ENCODE measurements at places on chromosomes 2 and 18.

DNA sequence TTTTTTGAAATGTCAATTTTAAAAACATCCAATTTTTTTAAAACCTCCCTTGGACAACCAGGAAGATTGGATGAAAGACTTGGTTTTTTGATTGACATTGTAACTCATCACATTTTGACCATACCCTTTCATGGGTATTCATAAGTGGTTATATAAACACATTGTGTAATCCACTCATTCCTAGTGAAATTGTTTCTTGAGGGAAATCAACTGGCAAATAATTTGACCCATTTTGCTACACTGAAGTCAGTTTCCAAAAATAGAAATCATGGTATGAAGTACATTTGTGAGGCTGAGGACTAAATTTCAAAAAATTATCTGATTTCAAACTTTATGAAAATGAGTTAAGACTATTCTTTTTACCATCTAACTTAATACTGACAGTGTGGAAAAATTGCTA is 31.5 kb downstream of the FBXO48 start:
- DNase-seq = no peak

- no peak for DNase-seq
Measured at GRCh38 chr2:72008608-72009007, 139.1 kb downstream of the CYP26B1 start.

DNA sequence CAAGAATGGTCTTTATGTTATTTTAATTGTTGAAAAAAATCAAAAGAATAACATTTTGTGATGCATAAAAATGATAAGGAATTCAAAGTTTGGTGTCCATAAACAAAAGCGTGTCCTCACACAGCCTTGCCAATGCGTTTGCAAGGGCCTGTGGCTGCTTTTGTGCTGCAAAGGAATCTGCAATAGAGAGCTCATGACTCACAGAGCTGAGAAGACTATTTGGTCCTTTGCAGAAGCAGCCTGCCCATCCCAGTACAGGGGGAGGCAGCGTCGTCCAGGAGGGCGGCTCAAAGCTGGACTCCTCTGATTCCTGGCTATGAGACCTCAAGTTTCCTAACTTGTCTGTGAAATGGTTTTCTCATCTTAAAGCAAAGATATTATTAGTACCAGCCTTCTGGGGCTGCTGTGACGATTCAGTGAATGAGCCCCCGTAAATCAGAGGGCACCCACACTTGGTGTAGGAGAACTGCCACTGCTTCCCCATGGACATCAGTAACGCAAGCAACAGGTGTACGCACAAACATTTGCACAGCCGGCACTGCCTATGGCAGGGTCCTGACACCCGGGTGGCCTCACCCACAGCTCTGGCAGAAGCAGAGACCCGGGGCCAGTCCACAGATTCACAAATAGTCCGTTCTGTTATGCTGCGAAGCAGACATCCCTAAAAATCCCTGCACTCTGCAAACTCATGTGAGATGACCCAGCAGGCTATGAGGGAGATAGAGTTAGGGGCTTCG is 70.6 kb upstream of the ASAP2 start:
- DNase-seq = no peak

DNA sequence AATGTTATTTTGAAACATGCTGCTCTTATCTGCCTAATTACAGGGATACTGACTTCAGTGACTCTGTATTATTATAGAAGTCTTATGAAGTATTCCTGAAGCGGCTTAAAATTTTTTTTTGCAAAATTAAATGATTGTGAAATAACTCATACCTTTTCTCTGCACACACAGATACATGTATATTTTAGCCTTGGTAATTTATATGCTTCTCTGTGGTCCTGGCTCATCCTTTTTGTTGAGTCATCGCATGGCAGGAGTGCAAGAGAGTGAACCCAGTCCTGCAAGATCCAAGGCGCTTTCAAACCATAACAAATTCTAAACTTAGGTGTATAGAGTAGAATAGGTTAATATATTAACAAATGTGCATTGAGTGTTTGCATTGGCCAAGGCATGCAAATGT is 8.6 kb downstream of the CCNT2 start:
- no peak for DNase-seq

GRCh38 chr18:69684789-69685188 is 262.9 kb downstream of the CD226 start:
- no peak for DNase-seq

DNA sequence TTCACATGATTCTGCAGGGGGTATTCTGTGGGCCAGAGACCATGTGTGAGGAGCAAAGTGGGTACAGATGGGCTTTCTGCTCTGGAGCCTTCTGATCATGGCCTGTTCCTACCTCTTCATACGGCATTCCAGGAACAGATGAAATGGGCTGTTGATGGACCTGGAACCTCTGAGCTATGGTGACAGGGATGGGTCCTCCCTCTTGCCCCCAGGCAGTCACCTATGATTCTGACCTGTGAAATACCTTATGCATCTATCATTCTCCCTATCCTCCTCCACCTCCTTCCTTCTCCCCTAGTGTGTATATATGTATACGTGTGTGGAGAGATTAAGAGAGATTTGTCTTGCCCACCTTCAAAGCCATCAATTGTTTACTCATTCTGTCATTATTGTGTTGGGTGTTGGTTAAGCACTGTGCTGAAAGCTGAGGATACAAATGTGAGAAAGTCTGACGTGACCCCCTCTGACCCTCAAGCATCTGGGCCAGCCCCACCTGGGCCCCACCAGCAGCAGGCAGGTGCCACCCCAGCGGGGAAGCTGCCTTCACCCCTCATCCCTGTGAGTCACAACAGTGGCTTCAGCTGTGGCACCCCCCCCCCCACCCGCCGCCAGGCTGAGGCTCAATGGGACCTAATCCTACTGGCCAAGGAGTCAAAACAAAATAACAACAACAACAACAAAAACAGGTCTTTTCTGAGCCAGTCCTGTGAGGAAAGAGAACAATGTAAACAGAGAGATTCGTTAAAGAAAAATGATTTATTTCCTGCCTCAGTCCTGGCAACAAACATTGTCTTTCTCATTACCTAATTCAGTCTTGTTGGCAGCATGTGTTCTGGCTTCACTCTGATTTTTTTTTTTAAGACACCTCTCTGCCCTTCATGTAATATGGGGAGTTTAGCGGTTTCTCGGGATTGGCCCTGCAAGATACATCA is 103.8 kb upstream of the CDC42EP3 start:
- DNase-seq = no peak

DNA sequence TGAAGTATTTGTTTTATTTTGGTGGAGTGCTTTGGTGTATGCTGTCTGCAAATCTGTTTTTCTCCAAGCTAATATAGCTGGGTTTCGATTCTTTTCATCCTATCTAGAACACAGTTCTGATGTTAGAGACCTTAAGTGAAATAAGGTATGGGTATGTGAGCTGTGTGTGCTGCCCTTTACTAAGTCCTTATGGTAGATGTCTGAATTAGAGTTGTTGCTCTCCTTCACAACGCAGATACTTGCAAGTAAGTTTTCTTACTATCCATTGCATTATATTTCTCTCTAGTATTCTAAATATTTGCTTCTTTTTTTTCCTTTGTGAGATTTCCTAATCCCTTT is 38.6 kb downstream of the AGFG1 start:
- DNase-seq = no peak

GRCh38 chr18:45463451-45463850 is 151.8 kb upstream of the SLC14A2 start:
- no peak for DNase-seq

DNA sequence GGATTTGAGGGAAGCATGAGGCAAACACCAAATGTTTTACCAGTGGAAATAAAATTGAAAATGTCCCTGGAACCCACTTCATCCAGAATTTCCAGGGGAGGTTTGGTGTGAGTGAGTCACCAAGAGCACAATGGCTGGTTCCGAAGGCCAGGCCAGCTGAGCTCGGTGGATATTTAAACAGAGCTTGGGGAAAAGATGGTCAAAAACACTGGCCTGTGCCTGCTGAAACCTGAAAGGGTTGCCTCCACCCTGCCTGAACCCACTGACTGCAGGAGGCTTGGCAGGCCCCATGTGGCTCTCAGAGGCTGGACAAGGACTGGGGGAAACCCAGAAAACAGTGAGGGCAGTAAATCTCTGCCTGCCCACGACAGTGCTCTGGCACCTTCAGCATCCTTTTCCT is 93.9 kb downstream of the TTC32 start:
- DNase-seq = no peak

DNA sequence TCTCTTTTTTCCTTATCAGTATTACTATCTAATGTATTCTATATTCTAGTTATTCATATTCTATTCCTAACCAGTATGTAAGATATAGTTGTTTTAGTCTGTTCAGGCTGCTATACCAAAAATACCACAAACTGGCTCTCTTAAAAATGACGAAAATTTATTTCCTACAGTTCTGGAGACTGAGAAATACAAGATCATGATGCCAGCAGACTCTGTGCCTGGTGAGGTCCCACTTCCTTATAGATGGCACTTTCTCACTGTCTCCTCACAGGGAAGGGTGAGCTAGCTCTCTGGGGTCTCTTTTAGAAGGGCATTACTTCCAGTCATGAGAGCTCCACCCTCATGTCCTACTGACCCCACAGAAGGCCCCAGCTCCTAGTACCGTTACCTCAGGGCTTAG is 4.8 kb upstream of the ARHGAP15 start:
- DNase-seq = no peak

DNA sequence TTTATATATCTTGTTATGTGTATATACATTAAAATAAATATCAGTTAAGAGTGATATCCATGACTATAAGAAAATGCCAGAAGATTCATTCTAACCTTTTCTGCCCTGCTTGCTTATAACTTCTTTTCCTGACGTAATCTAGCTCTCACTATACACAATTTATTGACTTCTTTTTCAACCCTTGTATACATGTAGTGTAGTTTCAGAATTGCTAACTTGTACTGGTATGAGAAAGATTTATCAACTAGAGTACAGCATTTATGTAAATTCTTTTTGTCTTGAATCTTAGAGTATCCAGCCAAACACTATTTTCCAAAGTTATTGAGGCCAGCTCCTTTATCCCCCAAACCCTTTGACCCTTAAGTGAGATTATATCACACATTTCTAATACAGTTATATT is 798.0 kb upstream of the RAB6C start:
- no peak for DNase-seq

DNA sequence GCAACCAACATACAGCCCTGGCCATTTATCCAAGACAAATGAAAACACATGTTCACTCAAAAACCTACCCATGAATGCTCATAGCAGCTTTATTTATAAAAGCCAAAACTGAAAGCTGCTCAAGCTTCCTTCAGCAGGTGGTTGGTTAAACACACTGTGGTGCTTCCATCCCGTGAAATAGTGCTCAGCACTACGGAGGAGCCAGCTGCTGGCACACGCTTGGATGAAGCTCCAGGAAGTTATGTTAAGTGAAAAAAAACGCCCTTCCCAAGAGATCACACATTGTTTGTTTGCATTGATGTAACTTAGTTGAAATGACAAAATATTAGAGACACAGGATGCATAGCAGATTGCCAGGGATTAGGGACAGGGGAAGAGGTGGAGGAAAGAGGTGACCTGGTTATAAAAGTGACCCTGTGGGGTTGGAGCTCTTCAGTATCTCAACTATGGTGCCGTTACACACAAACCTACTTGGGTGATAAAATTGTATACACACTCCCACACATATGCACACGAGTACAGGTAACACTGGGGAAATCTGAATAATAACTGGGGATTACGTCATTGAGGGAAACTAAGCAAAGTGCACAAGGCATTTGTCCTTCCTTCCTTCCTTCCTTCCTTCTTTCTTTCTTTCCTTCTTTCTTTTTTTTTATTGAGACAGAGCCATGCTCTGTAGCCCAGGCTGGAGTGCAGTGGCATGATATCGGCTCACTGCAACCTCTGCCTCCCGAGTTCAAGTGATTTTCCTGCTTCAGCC is 6.2 kb upstream of the ALPG start:
- DNase-seq = no peak

GRCh38 chr18:79600596-79600995 is 79.0 kb upstream of the CTDP1 start:
- no peak for DNase-seq

DNA sequence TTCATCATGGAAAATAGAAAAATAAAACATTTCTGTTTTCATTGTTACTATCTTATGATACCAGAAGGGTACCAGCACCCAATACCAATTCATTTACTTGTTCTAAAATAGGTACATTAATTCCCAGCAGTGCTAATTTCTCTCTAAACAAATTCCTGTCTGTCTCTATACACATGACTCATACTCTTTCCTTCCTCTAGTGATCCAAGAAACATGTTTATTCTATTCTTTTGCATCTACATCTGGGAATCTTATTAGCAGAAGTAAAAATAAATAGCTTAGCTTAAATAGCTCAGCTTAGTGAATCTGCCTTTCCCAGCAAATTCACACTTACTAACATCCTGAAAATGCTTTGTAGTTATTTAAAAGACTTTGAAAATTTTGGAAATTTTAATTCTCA is 84.5 kb upstream of the MAPRE2 start:
- no peak for DNase-seq

DNA sequence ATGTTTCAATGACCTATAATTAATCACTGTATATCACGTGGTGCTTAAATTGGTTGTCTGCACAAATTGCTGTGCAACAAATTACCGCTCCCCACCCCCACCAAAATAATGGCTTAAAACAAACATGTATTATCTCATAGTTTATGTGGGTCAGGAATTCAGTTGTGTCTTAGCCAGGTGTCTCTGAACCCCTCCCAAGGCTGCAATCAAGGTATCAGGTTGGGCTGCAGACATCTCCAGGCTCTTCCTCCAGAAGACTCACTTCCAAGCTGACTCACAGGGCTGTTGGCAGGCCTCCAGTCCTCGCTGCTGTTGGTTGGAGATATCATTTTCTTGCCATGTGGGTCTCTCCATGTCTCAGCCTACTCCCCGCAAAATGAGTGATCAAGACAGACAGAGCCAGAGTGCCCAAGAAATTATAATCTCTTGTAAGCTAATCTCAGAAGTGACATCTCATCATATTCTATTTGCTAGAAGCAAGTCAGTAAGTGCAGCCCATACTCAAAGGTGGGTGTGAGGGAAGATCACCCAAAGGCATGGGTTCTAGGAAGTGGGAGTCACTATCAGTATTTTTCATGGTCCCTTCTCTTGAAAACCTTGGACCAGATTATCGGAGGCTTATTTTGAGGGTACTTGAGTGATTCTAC is 38.4 kb downstream of the SPC25 start:
- DNase-seq = no peak

DNA sequence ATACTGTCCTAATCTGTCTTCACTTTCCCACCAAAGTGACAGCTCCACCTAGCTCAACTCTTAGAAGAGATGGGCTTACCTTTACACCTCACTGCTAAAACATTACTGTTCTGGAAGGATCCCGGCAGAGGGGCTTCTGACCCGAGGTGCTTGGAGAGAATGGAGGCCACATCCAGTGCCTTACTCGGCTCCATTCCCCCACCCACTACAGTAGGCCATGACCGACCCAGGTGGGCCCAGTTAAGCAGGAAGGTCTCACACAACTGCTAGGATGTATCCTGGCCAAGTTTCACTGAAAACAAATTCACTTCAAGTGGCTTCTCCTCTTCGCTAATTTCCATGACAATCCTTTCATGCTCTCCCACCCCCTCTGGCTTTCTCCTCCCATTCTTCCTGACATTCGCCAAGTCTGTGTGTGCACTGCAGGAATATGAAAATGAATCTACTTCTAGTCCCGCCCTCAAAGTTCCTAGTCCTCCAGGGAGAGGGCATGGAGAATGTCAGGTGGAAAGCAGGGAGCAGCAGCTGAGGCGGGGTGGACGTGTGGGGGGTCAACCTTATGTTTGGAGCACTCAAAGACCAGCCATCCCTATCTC is 11.8 kb downstream of the WIPF1 start:
- DNase-seq = no peak
